ENCODE measurements at places on chromosomes 13 and 19.

GRCh38 chr13:27704681-27705080, 83.0 kb downstream of the POLR1D start:
- DNase-seq = no peak

DNA sequence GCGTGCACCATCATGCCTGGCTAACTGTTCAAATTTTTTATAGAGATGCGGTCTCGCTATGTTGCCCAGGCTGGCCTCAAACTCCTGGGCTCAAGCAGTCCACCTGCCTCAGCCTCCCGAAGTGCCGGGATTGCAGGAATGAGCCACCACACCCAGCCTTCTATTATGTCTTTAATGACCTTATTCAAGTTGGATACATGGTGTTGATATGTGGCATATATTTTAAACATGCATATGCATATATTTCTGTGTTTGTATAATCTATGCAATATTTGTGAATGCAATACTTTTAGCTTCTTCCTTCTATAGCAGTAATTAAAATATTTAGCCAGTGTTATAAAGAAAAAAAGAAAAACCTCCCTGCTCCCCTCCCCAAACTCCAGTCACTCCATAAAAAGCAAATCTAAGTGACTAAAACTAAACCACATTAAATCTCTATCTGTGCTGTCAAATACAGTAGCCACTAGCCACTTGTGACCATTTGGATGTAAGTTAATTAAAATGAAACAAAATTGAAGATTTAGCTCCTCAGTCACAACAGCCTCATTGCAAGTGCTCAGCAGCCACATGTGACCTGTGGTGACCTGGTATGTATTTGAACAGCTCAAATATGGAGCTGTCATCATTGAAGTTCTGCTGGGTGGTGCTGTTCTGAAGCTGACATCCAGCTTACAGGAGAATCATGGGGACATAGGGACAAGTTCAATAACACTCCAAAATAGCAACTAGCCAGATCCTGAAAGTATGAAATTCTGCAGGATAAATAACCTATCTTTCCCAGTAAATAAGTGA, 27.4 kb downstream of the FCGBP start:
- no peak for DNase-seq

DNA sequence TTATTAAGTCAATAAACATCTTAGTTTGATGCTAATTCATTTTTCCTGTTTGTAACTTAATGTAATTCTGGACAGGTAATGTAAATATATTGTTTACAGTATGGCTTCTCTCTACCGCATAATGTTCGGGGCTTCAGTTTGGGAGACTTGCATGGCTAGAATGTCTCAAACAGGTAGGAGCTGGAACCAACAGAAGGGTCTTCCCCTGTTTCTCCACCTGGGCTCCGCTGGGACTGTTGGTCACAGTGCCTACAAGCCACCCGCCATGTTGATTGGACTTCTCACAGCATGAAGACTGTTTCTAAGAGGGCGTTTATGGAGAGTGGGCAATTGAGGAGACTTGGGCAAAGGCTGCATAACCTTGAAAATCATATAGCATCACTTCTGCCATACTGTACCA, 148.6 kb downstream of the UFM1 start:
- DNase-seq = no peak

DNA sequence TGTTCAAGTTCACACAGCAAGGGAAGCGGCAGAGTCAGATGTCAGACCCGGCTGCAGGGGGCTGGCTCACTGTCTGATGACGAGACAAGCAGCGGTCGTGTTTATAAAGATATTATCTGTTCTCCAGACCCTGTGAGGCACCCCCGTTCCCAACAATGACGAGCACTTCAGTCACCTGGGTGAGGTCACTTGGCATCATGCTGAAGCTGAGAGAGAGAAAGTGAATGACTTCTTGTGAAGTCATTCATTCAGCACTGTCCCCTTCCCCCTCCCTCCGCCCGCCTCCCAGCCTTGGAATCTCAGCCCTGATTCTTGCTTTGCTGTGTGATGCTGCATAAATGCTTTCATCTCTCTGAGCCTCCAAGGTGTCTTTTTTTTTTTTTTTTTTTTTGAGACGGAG, 4.9 kb upstream of the LYPD3 start:
- peak; percentile 84 for DNase-seq

DNA sequence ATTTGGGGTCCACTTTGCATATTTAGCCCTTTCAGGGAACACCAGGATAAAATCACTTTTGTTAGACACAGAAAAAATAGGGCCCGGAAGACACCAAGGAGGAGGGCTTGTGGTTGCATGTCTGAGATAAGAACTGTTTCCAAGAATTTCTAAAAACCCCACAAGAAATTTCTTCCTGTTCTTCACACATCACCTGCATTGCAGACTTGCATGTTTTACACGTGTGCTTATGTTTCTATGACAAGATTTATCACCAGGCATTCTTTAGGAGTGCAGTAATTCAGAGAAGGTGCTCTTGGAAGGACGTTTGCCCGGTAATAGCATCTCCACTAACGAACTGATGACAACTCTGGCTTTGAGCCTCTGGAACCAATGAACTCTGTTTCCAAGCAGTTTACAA, 7.1 kb upstream of the ACTL9 start:
- no peak for DNase-seq

DNA sequence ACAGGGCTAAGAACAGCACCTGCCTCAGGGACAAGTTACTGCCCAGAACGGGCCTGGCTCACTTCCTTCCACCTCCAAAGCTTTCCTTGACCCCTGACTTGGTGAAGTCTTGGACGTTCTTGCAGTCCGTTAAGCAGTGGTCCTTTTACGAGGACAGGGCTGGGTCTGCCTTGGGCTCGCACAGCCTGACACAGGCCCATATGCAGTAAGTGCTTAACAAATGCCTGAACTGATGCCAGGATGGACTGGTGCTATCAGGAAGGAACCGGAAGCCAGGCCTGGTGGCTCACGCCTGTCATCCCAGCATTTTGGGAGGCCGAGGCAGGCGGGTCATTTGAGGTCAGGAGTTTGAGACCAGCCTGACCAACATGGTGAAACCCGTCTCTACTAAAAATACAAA, 1.8 kb upstream of the PLK5 start:
- DNase-seq = no peak

DNA sequence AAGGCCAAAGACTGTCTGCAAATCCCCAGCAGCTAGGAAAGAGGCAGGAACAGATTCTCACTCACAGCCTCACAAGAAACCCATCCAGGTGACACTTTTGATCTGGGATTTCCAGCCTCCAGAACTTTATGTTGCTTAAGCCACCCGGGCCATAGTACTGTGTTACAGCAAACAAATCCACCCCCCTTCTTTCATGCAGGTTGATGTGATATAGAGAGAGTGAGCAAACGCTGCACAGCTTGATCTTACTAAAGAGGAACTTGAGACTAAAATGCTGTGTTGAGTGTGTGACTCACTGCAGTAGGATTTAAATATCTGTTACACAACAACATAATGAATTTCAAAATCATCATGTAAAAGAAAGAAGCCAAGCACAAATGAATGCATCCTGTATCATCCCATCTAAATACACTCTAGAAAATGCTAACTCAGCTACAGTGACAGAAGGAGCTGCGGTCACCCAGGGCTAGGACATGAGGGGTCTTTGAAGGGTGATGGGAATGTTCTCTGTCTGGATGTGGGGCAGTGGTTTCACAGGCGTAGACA, 32.2 kb downstream of the RCBTB2 start:
- no peak for DNase-seq
